ENCODE measurements at places on chromosomes 11 and 22.
A peak's percentile ranks its signal among the peaks of the same experiment; 100 is the strongest.

DNA sequence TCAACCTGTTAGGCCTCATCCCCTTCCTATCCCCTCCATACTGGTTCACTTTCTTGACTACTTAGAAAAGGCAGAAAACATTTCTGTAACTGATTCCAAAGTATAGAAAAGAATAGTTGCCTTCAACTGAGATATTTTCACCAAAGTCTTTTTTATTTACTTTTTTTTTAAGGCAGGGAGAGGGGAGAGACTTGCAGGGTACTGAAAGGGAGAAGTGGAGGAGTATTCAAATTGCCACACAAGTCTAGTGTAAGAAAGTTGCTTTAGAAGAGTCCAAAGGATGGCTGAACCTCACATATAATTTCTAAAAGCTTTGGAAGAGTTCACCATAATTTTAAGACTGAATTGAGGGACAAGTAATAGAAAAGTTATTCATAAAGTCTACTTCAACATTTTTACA, 6.3 kb downstream of the PHF21A start:
- H3K27ac ChIP-seq, result no peak overlapping the region
- no peak for DNase-seq
- H3K36me3 ChIP-seq, result peaks cover 4% of the 10 kb centered on the region
- H3K4me1 ChIP-seq, result peaks cover 66% of the 10 kb centered on the region
- peaks cover 1% of the 10 kb centered on the region for H3K27me3 ChIP-seq

DNA sequence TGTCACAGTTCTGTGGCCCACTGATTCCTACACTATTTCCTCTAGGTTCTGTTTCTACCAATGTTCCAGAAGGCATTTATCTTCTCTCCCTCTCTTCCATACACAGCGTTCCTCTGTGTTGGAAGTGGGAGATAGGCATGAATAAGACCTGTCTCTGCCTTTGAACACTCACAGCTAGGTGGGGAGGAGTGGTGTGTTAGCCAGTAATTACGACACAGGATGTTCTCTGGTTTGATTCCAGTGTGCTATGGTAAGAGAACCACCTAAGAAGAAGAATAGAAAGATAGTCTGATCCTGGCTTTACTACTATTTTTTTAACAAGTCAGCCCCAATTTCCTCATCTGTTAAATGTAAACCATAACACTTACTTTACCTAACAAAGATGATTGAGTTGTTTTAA, 200.2 kb upstream of the MTMR2 start:
- H3K27ac ChIP-seq, result no peak overlapping the region
- H3K27me3 ChIP-seq, result no peaks in the 10 kb centered on the region

DNA sequence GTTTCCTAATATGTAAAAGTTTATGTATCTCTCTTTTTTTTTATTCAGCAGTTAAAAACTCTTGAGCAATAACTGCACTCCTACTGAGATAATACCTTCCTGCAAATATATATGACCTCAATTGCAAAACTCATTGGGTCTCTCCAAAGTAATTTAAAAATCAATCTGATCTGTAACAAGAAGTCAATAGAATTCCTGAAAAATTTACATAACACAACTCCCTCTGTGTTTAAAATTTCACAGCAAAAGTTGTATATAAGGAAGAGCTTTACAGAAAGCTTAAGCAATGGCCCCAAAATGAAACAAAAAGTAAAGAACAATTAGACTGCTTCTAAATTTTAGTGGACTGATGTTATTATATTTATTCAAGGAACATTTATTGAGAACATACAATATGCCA, 313.4 kb downstream of the DLG2 start:
- no peak for DNase-seq
- no peaks in the 10 kb centered on the region for H3K4me1 ChIP-seq
- no peaks in the 10 kb centered on the region for H3K36me3 ChIP-seq
- H3K27me3 ChIP-seq, result no peaks in the 10 kb centered on the region
- no peak overlapping the region for H3K27ac ChIP-seq

GRCh38 chr22:28983190-28983589, 78.4 kb downstream of the C22orf31 start:
- peaks cover 20% of the 10 kb centered on the region for H3K36me3 ChIP-seq
- H3K27ac ChIP-seq, result no peak overlapping the region
- H3K27me3 ChIP-seq, result no peaks in the 10 kb centered on the region
- DNase-seq, result no peak

- H3K4me3 ChIP-seq, result peak overlapping the region; percentile 43
- peak overlapping the region; percentile 62 for H3K27ac ChIP-seq
- no peaks in the 10 kb centered on the region for H3K36me3 ChIP-seq
Observed at GRCh38 chr11:110095554-110095953, 2.4 kb downstream of the ZC3H12C start.

GRCh38 chr11:74179234-74180052, 8.4 kb downstream of the PPME1 start:
- no peak for DNase-seq
- peaks cover 34% of the 10 kb centered on the region for H3K4me1 ChIP-seq
- H3K4me3 ChIP-seq, result no peak overlapping the region
- peaks cover 2% of the 10 kb centered on the region for H3K36me3 ChIP-seq

- no peaks in the 10 kb centered on the region for H3K36me3 ChIP-seq
- no peak overlapping the region for H3K4me3 ChIP-seq
- DNase-seq, result no peak
- H3K4me1 ChIP-seq, result no peaks in the 10 kb centered on the region
- peaks cover 64% of the 10 kb centered on the region for H3K27me3 ChIP-seq
Observed at GRCh38 chr11:61028135-61028729, 56.8 kb downstream of the CD6 start.

DNA sequence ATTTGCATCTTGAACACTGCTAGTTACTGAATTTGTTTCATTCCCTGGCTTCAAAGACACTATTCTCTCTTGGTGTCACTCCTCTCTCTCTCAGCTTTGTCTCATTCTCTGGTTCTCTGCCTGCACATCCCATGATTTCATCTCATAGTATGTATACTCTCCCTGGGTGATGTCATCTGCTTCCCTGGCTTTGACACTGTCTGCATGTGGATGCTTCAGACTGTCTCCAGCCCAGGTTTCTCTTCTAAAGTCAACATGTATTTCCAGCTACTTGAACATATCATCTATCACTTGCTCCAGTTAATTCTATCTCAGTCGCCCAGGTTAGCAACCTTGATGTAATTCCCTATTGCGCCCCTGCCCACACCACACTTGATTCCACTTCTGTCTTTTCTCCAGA, 9.3 kb upstream of the ACAT1 start:
- H3K36me3 ChIP-seq, result no peaks in the 10 kb centered on the region
- DNase-seq, result no peak
- H3K27ac ChIP-seq, result no peak overlapping the region
- H3K27me3 ChIP-seq, result no peaks in the 10 kb centered on the region
- H3K4me3 ChIP-seq, result no peak overlapping the region

Data from HFFc6 (cell line).